ENCODE measurements at places on chromosomes 12 and 14. TPM values are rescaled to one million over a fixed set of nuclear protein-coding genes. Genes with fewer than 3 reads are reported as not detected.

WIF1 gene
- total RNA-seq = 0.07 TPM

CLEC4C gene
- total RNA-seq = not detected

FSCB gene
- total RNA-seq = not detected

PROX2 gene
- total RNA-seq = not detected

KRT2 gene
- total RNA-seq = not detected

B4GALNT3 gene
- 10.9 TPM for total RNA-seq

ADAM21 gene
- total RNA-seq = not detected

CPNE8 gene
- total RNA-seq = 10.9 TPM

PLEKHH1 gene
- 16.5 TPM for total RNA-seq

DIO3 gene
- total RNA-seq = 0.85 TPM

BDKRB1 gene
- total RNA-seq = 1.4 TPM

DNA sequence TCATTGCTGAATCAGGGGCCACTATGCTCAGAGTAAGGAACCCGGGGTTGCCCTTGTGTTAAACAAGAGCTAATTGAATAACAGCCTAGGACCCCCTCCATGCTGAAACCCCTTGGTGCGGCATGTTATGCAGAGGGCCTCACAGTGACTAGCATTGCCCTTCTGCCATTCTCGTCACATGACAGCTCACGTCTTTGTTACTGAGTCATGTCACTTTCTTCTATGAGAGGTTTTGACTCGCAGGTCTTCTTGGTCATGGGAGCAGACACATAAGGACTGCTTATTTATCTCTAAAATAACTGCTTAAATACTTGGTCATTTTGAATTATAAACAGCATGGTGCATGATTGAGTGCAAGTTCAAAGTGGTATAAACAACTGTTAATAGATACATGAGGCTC lies 24.9 kb downstream of the TCTN1 start:
- DNase-seq = no peak

- no peak for DNase-seq
Observed at GRCh38 chr12:114903083-114903691, 219.2 kb upstream of the TBX3 start.

DNA sequence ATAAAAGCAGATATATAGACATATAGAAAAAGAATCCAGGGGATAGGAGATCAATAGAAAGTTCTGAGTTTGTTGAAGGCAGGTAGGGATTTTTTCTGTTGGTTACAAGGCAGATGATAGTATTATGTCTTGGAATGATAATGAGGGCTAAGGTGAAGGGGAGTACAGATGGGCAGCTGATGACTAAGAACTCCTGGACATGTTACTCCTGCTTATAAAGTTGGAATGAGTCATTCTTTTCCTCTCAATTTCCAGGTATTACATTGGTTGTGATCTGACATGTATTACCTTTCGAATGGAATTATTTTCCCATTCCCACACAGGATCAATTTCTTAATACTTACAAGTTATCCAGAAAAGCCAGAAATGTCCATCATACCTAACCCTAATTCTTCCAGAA lies 545.2 kb upstream of the MGAT4C start:
- DNase-seq = no peak

DNA sequence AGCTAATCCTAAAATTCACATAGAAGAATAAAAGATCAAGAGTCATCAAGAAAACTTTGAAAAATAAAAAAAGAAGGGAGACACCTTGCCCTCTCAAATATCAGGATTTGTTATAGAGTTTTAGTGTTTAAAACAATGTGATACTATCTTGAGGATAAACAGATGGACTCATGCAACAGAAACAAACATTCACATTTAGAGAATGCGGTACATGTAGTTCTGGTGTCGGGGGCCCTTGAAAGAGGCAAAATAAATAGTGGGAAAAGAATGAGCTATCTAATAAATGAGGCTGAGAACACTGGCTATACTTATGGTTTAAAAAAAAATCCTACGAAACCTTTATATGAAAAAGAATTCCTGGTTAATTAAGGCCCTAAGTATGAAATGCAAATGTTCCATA lies 127.7 kb downstream of the LLPH start:
- DNase-seq = no peak

DNA sequence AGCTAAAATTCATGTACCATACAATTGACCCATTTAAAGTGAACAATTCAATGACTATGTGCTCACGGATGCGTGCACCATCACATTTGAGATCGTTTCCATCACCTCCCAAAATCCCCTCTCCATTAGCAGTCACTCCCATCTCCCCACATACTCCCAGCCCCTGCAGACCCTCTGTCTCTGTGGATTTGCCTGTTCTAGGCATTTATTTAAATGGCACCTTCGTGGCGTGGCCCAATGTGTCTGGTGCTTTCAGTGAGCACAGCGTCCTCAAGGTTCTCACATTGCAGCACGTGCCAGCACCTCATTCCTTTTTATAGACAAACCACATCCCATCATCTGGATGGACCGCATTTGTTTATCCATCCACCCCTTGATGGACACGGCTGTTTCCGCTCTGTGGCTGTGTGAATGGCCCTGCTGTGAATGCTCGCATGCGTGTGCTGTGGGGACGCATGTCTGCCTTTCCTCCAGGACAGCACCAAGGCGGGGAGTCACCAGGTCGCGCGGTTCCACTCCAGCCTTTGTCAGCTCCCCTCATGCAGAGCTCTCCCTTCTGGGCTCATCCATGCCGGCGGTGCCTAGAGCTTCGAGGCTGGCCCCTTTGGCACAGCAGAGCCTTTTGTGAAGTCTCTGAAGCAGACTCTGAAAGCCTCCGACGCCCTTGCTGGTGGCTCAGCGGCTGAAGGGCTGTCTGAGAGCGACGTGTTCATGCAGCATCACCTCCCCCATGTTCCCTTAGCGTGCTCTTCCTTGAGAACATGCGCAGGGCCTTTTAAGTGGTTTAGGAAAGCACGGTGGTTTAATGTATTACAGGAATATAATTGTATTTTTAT lies 184.4 kb downstream of the KIF26A start:
- DNase-seq = peak; percentile 43

GRCh38 chr14:92880851-92881250 lies 42.1 kb upstream of the CHGA start:
- peak; percentile 80 for DNase-seq

DNA sequence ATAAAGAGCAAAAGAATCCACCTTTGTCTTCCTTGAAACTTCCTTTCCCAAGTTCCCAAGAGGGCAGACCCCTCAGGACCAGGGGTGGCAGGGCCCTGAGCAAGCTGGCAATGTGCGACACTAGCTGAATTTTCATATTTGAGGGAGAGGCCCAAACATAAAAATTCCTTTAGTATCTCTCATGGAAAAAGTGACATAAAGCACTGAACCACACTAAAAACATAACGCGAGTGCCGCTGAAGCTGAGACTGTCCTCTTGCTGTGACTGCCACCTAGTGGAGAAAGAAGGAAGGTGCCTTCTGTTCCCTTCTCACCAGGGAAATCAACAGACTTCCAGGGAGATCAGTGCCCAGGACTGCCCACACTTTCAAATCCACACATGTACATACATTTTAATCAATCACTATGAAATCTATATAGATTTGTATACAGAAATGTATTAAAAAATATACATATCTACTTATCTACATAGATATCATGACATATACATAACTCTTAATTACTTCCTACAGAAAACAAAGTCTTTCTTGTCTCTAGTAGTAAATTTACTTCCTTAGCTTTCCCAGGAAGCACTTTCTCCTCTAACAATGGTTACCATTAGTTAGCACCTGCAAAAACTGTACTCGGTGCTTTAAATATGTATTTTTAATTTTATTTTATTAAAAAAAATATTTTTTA lies 53.8 kb downstream of the SSH1 start:
- DNase-seq = peak; percentile 87

- no peak for DNase-seq
Observed at GRCh38 chr12:116651089-116651488, 86.8 kb downstream of the SPRING1 start.

GRCh38 chr14:77378701-77379100 lies 1.5 kb downstream of the SAMD15 start:
- DNase-seq = no peak

DNA sequence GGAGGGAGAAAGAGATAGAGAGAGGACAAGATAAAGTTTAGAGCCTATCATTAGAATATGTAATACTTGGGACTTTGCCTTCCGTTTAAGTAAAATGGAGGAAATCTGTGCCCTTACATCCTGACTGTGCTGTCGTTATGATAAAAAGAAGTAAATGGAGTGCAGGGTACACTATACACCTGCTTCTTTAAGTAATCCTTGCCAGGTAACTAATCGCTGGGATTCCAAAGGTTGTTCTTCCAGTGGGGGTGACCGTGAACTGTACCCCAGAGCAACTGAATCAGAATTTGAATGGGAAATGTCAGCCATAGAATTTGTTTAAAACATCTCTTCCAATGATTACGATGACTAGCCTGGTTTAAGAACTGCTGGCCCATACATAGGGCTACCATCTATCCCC lies 126.1 kb upstream of the EEA1 start:
- no peak for DNase-seq

DNA sequence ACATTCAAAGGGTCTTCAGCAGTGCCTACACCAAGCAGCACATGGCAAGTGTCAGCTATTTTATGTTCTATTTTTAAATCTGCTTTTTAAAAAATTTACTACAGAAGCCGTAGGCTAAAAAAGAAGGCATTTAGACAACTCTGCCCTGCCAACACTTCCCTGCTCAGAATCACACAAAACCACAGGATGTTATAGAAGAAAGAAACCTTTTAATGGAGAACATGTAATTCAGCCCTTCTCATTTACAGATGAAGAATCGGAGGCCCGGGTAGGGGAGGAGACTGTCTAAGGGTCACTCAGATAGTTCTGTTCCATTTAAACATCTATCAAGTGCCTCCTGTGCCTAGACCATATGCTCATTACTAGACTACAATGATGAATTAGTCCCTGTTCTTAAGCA lies 171.8 kb upstream of the NTF3 start:
- DNase-seq = no peak

- DNase-seq = no peak
Observed at GRCh38 chr12:26554332-26554731, 278.7 kb downstream of the ITPR2 start.

DNA sequence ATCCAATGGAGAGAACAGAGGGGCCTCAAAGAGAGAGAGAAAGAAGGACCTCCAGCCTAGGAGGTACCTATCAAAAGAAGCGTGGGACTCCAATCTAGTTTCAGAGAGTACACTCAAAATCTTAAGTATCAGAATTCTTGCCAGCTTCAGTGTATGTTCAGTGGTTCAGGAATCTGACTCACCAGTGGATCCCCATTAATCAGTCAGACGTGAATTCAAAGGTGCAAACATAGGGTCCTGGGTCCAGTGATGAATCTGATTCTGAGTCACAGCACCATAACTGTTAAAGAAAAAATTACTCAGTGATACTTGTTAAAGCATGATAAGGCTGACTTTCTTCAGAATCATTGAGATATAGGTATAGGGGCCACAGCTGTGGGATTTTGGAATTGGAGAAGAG lies 33.2 kb downstream of the ETNK1 start:
- no peak for DNase-seq

DNA sequence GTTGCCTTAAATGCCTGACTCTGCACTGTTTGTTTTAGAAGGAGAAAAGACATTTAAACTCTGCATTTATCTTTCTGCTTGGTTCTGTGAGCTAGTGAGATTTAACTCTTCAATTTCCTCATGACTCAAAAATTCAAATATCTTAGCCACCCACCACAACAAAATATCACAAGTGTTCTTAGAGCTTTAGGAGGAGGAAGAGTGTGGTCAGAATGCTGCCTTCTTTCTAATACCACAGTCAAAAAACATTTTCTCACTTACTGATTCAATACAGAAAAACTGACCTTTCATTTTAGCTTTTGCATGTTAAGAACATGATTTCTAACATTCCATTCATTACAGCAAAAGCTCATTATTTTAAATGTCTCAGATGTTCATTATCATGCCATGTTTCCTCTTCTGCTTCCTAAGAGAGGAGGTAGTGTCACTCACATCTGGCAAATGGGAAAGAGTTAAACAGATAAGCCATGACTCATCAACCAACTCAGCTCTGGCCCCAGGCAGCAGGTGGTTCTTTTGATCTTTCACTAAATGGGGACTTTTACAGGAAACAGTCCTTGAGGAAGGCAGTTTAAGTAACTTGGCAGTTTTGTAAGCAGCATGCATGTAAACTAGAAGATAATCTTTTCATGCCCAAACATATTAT lies 56.4 kb upstream of the RNU6-8 start:
- DNase-seq = peak; percentile 33

- no peak for DNase-seq
Observed at GRCh38 chr12:123134271-123134671, 16.6 kb downstream of the PITPNM2 start.

DNA sequence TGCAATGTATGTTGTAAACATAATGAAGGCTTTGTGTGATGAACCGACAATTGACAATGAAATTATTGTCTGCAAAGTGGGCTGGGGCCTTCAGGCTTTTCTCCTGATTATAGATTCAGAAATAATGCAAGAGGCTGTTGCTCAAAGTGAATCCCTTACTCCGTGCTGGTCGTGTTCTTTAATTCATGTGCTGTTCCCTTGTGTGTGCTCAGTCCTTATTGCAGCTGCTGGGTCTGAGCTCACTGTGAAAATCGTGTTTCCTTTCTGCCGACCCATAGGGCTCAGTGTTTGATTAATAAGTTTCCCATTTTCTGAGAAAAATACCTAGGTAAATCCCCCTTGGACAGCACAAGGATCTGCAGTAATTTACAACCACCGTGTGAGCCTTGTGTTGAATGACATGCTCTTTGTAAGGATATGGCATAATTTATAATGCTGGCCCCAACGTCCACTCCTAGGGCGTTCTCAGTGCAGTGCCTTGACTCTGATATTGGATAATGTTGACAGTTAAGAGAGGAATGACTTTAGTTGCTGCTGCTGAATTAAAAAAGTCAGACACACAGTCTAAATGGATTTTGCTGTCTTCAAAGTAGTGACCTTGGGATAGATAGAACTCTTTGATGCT lies 81.6 kb downstream of the RGS6 start:
- DNase-seq = no peak

- DNase-seq = no peak
Observed at GRCh38 chr12:86950444-86950843, 694.3 kb upstream of the MGAT4C start.

- no peak for DNase-seq
Observed at GRCh38 chr12:28750946-28751685, 398.0 kb upstream of the FAR2 start.

- DNase-seq = no peak
Observed at GRCh38 chr14:30299915-30300314, 259.0 kb upstream of the G2E3 start.

GRCh38 chr14:75619548-75619947 lies 41.1 kb downstream of the ERG28 start:
- DNase-seq = no peak

GRCh38 chr14:22601996-22602395 lies 3.9 kb downstream of the ABHD4 start:
- no peak for DNase-seq

DNA sequence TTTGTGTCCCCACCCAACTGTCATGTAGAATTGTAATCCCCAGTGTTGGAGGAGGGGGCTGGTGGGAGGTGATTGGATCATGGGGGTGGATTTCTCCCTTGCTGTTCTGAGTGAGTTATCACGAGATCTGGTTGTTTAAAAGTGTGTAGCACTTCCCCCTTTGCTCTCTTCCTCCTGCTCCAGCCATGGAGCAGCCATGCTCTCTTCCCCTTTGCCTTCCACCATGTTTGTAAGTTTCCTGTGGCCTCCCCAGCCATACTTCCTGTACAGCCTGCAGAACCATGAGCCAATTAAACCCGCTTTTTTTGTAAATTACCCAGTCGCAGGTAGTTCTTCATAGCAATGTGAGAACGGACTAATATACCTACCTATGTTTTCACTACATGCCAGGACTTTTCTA lies 2.6 kb upstream of the POC1B start:
- DNase-seq = no peak

All from H7 (cell line).